Type B pancreatic cell (in vitro differentiated cells): ENCODE measurements at places on chromosomes 12 and 14.

DNA sequence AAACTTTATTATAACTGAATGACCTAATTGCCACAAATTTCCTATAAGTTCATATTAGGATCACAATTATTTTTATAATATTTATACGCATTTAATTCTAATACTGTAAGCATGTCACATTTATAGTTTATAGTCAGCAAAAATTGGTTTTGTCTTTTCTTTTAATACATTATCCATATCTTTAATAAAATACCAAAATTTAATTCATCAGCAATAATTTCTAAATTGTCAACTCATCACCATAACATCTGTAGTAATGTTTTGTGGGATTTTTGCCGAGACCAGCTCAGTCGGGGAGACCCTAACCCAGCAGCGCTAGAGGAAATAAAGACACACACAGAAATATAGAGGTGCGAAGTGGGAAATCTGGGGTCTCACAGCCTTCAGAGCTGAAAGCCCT lies 254.2 kb downstream of the KIF21A start:
- no peak for DNase-seq

DNA sequence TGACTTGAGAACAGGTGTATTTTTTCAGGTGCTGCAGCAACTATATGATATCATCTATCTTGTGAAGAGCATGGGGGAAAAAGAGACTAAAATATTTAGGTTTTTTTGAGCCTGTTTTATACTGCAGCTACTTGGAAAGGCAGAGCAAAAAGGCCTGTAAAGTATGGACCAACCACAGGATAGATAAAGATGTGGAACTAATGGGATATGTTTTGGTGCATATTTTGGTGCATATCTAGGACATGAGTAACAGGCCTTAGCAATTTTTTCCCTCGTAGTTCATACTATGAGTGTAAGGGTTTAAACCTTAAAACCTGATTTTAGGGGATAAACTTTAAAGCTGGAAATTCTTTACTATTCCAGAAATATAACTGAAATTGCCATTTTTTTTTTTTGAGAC lies 6.0 kb upstream of the GTSF1 start:
- no peak for DNase-seq

DNA sequence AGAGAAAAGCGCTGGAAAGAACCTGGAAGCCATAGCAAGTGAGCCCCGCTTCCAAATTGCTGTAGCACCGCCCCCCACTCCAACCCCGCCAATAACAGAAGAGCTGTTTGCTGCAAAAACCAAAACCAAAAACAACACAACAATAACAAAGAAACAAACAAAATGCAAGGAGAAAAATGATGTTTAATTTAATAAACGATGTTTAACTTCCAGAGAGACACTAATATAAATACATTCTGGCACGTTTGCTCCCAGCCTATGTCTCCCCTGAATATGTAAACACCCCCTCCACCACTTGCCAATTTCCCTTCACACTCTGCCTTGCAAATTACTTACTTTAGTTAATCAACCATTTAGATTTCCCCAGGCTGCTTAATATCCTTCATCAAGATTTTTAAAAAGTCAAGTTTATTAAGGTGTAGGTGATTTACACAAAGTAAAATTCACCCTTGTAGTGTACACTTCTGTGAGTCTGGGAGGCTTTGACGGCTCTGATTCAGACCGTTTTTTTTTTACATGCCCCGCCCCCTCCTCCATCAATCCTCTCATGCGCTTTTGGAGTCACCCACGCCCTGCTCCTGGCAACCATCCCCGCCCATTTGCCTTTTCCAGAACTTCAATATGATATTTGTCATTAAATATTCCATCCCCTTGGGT lies 482 bp upstream of the IFI27L2 start:
- no peak for DNase-seq

DNA sequence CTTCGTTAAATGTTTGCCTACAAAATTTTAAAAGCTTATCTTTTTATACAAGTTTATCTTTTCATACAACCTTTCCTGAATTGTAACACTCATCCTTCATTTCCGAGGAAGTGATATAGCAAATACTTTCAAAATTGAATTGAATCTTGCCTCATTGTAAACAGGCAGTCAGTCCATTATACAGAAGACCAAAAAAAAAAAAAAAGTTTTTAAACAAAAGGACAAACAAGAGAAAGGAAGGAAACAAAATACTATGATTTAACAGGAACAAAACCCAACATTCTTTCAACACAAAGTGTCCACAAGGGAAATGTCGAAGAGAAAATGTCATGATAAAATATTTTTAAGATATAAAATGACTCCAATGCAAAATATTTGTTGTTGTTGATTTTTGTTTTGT lies 8.5 kb downstream of the ATF7 start:
- DNase-seq, result no peak

DNA sequence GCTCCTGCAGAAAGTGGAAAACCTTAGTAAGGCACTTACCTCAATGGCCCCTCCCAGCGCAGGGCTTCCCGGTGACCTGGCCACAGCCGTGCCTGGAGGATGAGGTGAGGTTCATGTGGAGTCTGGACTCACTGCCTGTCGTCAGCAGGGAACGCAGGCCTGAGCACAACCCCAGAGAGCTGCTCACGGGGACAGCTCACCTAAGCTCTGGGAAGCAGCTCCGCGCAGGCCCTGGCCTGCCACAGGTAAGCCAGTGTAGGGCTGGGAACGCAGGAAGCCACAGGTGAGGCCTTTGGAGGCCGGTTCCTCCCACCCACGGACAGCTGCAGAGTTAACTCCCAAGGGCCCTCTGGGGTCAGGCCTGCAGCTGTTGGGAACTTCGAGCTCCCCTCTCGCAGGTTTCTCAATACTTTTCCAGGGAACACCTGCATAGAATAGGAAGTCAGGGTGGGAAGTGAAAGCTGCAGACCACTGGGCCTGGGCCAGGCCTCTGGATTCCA lies 32.7 kb downstream of the ANAPC7 start:
- no peak for DNase-seq

- no peak for DNase-seq
These were observed 222.9 kb downstream of the ZFP36L1 start for GRCh38 chr14:68569970-68570409.

- DNase-seq, result no peak
These were observed 41.7 kb downstream of the SMIM41 start for GRCh38 chr12:52120951-52121823.

DNA sequence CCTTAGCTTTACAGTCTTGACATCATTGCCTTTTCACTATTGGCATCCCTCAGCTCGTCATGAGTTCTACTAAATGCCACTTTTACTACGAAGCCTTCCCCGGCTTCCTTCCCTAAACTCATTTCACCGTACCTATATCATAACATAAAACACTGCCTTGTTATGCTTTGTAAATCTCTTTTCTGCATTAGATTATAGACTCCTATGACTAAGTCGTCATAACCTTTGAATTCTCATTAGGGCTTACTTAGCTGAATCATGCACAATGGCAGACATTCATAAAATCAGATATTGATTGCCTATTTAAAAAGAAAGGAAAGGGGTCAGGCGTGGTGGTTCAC lies 21.0 kb downstream of the BTG1 start:
- DNase-seq, result no peak

DNA sequence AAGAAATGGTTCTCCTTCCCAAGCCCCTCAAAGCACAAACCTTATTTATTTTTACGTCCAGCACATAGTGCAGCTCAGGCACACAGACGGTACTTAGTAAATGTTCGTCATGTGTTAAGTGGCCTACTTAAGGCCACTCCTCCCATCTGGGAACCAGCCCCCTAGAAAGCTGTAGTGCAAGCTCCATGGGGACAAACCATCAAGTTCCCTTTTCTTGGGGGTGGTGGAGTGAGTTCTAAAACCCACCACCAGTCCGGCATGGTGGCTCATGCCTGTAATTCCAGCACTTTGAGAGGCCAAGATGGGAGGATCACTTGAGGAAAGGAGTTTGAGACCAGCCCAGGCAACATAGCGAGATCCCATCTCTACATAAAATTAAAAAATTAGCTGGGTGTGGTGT lies 49.4 kb downstream of the PITPNM2 start:
- DNase-seq, result no peak

- no peak for DNase-seq
These were observed 32.8 kb downstream of the CCNK start for GRCh38 chr14:99513946-99514551.

- DNase-seq, result no peak
These were observed 4.9 kb downstream of the RHOJ start for GRCh38 chr14:63209160-63209559.

DNA sequence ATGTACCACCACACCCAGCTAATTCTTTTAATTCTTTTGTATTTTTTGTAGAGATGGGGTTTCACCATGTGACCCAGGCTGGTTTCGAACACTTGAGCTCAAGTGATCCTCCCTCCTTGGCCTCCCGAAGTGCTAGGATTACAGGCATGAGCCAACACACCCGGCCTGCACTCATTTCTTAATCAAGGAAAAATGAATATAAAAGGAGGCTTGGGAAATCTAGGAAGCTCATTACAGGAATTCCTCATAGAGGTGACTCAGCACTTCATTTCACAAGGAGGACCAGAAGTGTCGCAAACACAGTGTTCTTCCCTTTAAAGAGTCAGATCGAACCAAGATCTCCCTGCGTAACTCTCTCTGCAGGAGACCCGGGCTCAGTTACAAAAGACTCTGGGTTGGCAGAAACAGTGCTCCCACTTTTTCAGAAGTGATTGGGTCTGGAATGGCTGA lies 30.3 kb downstream of the NFKBIA start:
- DNase-seq, result no peak

DNA sequence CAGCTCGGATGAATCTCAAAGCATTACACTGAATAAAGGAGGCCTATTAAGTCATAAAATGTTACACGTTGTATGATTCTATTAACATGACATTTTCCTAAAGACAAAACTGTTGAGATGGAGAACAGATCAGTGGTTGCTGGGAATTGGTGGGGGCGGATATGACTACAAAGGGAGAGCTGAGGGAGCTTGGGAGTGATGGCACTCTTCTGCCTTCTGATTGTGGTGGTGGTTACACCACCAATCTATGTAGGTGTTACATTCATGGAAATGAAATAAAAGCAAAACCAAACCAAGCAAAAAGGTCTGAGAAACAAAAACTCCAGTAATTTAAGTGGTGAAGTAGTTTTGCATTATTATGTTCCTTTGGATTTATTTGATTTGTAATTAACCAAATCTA lies 16.4 kb upstream of the EVL start:
- DNase-seq, result no peak

- DNase-seq, result no peak
These were observed 147.1 kb downstream of the MED13L start for GRCh38 chr12:116130431-116130830.

- DNase-seq, result no peak
These were observed 9.2 kb upstream of the CLMN start for GRCh38 chr14:95328729-95329503.

GRCh38 chr12:26705851-26706250 lies 127.1 kb downstream of the ITPR2 start:
- DNase-seq, result no peak

- no peak for DNase-seq
These were observed 56.9 kb upstream of the TCL1A start for GRCh38 chr14:95770777-95771176.

DNA sequence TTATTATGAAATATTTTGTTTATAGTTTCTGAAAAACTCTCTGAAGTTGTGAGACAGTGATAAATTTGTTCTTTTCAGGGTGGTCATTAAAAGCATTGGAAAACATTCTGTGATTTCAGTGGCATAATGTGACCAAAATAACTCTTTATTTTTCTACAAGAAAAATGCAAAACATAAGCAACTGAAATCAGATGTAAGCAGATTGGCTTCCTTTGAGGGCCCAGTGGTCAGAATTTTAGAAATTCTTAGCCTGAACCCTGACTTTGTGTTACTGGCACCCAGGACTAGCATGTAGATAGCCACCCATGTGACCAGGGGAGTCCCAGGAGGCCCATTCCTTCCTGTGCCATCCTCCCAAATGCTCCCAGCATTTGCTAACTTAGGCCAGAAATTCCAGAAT lies 145.6 kb upstream of the SLC38A2 start:
- DNase-seq, result no peak

DNA sequence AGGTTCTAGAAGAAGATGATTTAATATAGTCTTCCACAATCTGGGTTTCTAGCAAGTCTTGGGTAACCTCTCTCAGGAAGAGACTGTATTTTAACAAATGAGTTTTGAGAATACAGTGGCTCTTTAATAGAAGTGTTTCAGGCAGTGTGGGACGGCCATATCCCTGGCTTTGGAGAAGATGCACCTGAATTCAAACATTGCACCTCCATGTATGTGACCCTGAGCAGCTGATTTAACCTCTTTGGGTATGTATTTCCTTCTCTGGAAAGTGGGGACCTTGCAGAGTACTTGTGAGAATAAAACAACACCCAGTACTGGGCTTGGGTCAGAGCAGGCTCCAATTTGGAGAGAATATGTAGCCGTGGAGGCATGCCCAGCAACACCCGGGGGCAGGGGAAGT lies 15.8 kb upstream of the VRK1 start:
- DNase-seq, result no peak

DNA sequence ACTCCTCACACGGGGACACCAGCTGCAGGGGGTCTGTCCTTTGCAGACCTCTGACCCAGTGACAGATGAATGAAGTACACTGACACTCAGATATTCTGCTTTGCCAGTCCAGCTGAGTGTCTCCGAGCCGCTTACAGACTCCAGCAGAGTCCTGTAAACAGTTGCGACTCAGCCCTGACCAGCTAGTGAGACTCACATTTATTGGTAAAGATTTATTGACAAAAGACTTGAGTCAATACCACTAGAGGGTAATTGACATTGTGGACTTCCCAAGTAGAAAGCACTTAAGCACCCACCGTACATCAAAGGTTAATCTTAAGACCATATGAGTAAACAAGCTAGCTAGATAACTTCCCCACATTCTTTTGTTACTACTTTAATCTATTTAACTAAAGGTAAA lies 9.8 kb upstream of the FKBP4 start:
- no peak for DNase-seq

DNA sequence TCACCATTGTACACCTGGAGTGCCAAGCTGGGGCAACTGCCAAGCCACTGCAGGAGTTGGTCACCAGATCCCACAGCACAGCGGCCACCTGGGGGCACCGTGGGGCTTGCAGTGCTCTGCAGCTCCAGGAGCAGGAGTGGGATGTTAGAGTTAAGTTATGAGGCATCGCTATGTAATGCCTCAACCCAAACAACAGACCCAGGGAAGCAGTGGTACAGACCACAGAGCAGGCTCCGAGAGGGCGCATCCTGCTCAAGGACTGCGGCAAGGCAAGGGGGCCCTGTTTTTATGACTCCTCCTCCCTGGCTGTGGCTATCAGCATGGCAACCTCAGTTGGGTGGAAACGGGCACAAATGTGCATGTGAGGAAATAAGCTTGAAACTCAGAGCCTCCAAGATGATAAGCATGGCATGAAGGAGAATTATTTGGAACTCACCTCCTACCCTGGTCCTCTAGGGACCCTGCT lies 63.1 kb downstream of the ARL6IP4 start:
- no peak for DNase-seq

- no peak for DNase-seq
These were observed 151.7 kb downstream of the NUAK1 start for GRCh38 chr12:105986779-105987684.

GRCh38 chr12:52249511-52250047 lies 16.5 kb downstream of the KRT7 start:
- no peak for DNase-seq

- DNase-seq, result no peak
These were observed 71.7 kb upstream of the ANO2 start for GRCh38 chr12:6016756-6017155.

GRCh38 chr12:91493308-91493707 lies 310.7 kb upstream of the DCN start:
- DNase-seq, result no peak
